ENCODE measurements at places on chromosomes 12 and 14. TPM values are rescaled to one million over a fixed set of nuclear protein-coding genes. Genes with fewer than 3 reads are reported as not detected.

DNA sequence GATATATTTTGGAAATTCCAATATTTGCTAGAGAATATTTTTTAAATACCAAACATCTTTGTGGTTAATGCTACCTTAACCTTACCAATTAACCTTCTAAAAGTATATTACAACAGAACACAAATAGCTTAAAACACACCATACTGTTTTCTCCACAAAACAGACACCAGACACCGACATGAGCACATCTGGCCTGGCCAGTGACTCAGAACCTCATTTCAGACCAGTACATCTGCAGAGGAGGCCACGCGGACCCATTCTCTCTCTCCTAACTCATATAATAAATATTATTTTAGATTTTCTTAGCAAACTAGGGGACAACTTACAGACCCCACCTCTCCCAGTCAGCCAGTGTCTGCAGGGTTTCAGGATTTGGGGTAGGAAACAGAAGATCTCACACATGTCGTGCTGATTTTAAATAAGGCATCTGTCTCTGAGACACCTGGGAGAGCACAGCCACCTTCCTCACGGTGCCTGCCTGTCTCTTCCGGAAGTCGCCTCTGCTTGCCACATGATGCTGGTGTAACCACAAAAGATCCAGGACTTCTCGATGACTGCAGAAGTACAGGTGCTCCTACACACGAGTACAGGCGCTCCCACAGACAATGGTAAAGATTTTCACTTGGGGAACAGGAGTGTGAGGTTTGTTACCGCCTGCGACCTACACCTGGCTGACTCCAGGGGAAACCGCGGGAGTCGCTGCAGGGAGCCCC, 9.7 kb upstream of the ANKLE2 start:
- H3K27ac ChIP-seq, result no peak overlapping the region
- H3K4me1 ChIP-seq, result peaks cover 14% of the 10 kb centered on the region
- H3K36me3 ChIP-seq, result peaks cover 5% of the 10 kb centered on the region

- H3K27ac ChIP-seq, result no peak overlapping the region
- no peaks in the 10 kb centered on the region for H3K27me3 ChIP-seq
- H3K36me3 ChIP-seq, result no peaks in the 10 kb centered on the region
- H3K4me1 ChIP-seq, result no peaks in the 10 kb centered on the region
- no peak for DNase-seq
- H3K4me3 ChIP-seq, result no peak overlapping the region
Observed at GRCh38 chr14:65506801-65507200, 94.3 kb downstream of the FUT8 start.

- no peak overlapping the region for H3K27ac ChIP-seq
- DNase-seq, result no peak
- H3K4me3 ChIP-seq, result no peak overlapping the region
- H3K36me3 ChIP-seq, result no peaks in the 10 kb centered on the region
- no peaks in the 10 kb centered on the region for H3K4me1 ChIP-seq
- no peaks in the 10 kb centered on the region for H3K27me3 ChIP-seq
Observed at GRCh38 chr12:43988838-43989560, 153.1 kb downstream of the TMEM117 start.

DNA sequence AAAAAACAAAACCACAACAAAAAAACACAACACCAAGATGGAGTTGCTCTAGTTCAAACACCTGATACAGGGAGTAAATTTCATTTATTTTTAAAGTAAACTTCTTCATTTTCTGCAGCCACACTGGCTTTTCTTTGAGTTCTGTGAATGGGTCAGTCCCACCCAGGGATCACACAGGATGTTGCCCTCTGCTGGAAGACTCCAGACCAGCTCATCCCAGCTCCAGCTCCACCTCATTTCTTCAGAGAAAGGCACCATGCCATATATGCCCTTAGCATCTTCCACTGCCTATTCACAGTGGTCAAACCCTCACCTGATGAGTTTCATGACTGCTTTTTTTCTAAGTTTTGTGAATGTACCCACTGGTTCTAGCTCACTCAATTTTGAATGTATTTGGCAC, 8.0 kb downstream of the GLIPR1 start:
- no peaks in the 10 kb centered on the region for H3K27me3 ChIP-seq
- H3K36me3 ChIP-seq, result no peaks in the 10 kb centered on the region
- DNase-seq, result no peak
- peaks cover 3% of the 10 kb centered on the region for H3K4me1 ChIP-seq

- no peaks in the 10 kb centered on the region for H3K36me3 ChIP-seq
- no peak overlapping the region for H3K27ac ChIP-seq
- H3K27me3 ChIP-seq, result no peaks in the 10 kb centered on the region
- H3K4me3 ChIP-seq, result no peak overlapping the region
- DNase-seq, result peak; percentile 2
- no peaks in the 10 kb centered on the region for H3K4me1 ChIP-seq
Observed at GRCh38 chr14:105888784-105889665, 362.6 kb downstream of the TMEM121 start.

GRCh38 chr12:47403681-47404080, 302.1 kb downstream of the RPAP3 start:
- H3K27ac ChIP-seq, result no peak overlapping the region
- no peak overlapping the region for H3K4me3 ChIP-seq
- no peaks in the 10 kb centered on the region for H3K36me3 ChIP-seq
- no peak for DNase-seq
- H3K27me3 ChIP-seq, result no peaks in the 10 kb centered on the region
- H3K4me1 ChIP-seq, result peaks cover 7% of the 10 kb centered on the region

DNA sequence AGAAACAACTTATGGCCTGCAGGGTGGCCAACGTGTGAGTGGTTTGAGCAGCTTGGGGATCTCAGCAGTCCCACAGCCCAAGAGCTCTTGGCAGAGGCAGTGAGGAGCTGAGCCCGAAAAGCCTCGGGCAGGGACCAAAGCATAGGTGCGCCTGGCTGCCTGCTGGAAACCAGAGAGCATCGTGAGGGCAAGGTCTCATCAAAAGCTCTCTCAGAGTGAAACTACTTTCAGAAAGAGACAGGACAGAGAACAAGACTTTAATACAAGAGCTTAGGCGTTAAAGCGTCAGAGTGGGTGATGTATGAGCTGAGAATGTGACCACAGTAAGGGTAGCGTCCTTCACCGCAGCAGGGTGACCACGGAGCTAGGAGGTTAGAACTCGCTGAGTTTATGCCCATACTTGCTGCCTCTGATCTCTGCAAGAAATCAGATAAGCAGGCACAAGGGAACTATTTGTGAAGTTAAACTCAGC, 30.8 kb downstream of the LGMN start:
- no peak for DNase-seq
- H3K36me3 ChIP-seq, result peaks cover 21% of the 10 kb centered on the region
- H3K27me3 ChIP-seq, result no peaks in the 10 kb centered on the region
- no peaks in the 10 kb centered on the region for H3K4me1 ChIP-seq
- no peak overlapping the region for H3K4me3 ChIP-seq

DNA sequence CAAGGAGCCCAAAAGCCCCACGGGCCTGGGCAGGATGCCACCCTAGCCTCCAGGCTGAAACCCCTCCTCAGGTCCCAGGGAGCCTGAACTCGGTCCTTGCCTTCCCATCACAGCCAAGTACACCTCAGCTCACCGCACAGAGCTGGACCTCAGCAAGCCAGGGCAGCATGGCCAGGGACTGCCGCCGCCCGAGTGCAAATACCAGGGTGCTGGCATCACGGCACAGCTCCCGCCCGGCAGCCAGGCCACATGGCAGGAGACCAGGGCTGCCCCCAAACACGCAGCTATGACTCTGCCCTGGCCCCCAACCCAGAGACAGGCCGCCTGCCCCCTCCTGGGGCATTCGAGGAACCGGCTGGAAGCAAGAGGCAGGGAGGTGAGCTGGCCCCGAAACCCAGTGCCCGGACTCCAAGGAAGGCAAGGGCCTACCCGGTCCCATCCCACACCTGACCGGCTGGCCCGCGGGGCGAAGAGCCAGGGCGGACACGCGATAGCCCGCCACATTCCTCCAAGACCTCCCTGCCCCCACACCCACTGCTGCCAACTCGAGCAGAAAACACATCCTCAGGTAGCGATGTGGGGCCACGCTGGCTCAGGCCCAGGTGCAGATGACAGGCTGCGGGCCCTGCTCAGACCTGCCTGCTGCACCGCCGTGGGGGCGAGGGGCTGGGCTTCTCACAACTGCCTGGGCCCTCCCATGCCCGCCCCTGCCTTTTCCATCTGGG, 2.7 kb downstream of the JAG2 start:
- peak overlapping the region; percentile 40 for H3K4me3 ChIP-seq
- peaks cover 77% of the 10 kb centered on the region for H3K4me1 ChIP-seq
- H3K27ac ChIP-seq, result peak overlapping the region; percentile 82
- no peaks in the 10 kb centered on the region for H3K27me3 ChIP-seq
- DNase-seq, result no peak

- peak overlapping the region; percentile 52 for H3K4me3 ChIP-seq
- H3K27me3 ChIP-seq, result no peaks in the 10 kb centered on the region
- peaks cover 95% of the 10 kb centered on the region for H3K4me1 ChIP-seq
- DNase-seq, result peak; percentile 30
- peak overlapping the region; percentile 99 for H3K27ac ChIP-seq
Observed at GRCh38 chr12:120229487-120230325, 28.8 kb upstream of the RPLP0 start.

GRCh38 chr14:21894003-21894897, 220.6 kb upstream of the OR4E1 start:
- H3K27me3 ChIP-seq, result no peaks in the 10 kb centered on the region
- H3K4me3 ChIP-seq, result no peak overlapping the region
- no peaks in the 10 kb centered on the region for H3K4me1 ChIP-seq

The C12orf50 gene
- not detected for total RNA-seq

- H3K4me3 ChIP-seq, result no peak overlapping the region
- H3K27ac ChIP-seq, result no peak overlapping the region
- H3K27me3 ChIP-seq, result no peaks in the 10 kb centered on the region
- H3K36me3 ChIP-seq, result no peaks in the 10 kb centered on the region
- no peaks in the 10 kb centered on the region for H3K4me1 ChIP-seq
- no peak for DNase-seq
Observed at GRCh38 chr12:118424884-118425283, 48.5 kb downstream of the SUDS3 start.

The AICDA gene
- not detected for total RNA-seq

DNA sequence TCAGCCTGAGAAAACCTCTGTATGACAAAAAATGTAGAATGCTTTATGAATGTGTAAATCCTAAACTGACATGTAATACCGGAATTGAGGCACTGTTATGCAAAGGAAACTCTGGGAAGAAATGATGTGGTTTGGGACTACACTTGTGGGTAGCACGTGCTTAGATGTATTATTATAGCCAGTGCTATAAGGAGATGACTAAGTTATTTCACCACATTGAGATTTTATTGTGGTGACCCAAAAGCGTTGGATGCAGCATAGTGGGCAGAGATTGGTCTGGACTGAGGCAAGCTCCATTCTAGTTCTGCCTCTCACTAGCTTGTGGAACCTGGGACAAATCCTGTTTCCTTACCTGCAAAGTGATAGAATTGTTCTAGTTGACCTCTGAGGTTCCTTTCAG, 172.2 kb downstream of the SNAPC1 start:
- no peak overlapping the region for H3K4me3 ChIP-seq
- H3K27ac ChIP-seq, result no peak overlapping the region
- peaks cover 2% of the 10 kb centered on the region for H3K27me3 ChIP-seq
- no peak for DNase-seq
- H3K4me1 ChIP-seq, result no peaks in the 10 kb centered on the region
- no peaks in the 10 kb centered on the region for H3K36me3 ChIP-seq

GRCh38 chr14:76551116-76551515, 175.2 kb downstream of the ESRRB start:
- no peak overlapping the region for H3K27ac ChIP-seq
- no peaks in the 10 kb centered on the region for H3K4me1 ChIP-seq
- no peaks in the 10 kb centered on the region for H3K36me3 ChIP-seq
- no peak for DNase-seq
- no peaks in the 10 kb centered on the region for H3K27me3 ChIP-seq

DNA sequence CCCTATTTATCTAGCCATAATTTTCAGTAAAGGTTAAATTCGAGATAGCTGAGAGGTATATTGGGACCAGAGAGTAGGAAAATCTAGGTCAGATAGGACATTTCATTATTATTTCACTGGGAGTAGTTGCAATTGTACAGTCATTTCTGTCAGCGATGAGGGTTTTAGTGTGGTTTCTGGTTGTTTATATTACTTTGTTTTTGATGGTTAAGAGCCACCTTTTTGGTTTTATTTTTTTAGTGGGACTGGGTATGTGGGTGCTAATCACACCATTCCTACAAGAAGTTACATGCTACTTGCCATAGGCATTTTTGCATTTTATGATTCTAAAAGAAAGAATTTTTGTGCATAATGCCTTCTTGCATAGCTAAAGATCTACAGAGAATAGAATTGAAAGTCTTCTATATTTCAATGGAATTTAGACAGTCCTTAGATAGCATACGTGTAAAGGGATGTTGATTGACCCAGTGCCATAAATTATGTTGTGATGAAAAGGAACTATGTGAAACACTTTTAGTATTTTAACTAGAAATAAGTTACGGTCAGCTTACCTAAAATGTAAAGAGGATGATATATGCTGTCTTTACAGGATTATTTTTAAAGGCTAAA, 85.2 kb downstream of the KTN1 start:
- H3K27me3 ChIP-seq, result no peaks in the 10 kb centered on the region
- H3K36me3 ChIP-seq, result peaks cover 43% of the 10 kb centered on the region
- no peak for DNase-seq
- H3K4me3 ChIP-seq, result no peak overlapping the region
- H3K4me1 ChIP-seq, result peaks cover 34% of the 10 kb centered on the region

The LGMN gene
- 55.5 TPM for total RNA-seq

GRCh38 chr12:98698603-98699463, 53.7 kb downstream of the APAF1 start:
- no peaks in the 10 kb centered on the region for H3K4me1 ChIP-seq
- no peak overlapping the region for H3K27ac ChIP-seq
- DNase-seq, result peak; percentile 54
- no peaks in the 10 kb centered on the region for H3K27me3 ChIP-seq
- H3K4me3 ChIP-seq, result no peak overlapping the region

GRCh38 chr12:101700299-101700820, 2.9 kb downstream of the CHPT1 start:
- peaks cover 49% of the 10 kb centered on the region for H3K4me1 ChIP-seq
- no peaks in the 10 kb centered on the region for H3K27me3 ChIP-seq
- no peaks in the 10 kb centered on the region for H3K36me3 ChIP-seq

- no peaks in the 10 kb centered on the region for H3K27me3 ChIP-seq
- H3K4me1 ChIP-seq, result no peaks in the 10 kb centered on the region
- no peak for DNase-seq
- H3K4me3 ChIP-seq, result no peak overlapping the region
Observed at GRCh38 chr14:101125313-101125712, 221.8 kb upstream of the RTL1 start.

DNA sequence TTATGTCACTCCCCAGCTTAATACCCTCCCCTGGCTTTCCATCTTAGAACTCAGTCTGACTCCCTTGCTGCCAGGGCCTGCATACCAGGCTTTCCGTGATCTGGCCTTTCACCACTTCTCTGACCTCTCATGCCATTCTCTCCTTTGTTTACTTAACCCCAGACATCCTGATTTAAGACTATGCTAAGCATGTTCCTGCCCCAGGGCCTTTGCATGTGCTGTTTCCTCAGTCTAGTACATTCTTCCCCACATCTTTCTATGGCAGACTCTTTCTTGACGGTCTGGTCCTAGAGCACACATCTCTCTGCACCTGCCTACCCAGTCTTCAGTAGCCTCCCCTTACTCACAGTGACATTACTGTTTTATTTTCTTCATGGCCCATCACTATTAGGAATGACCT, 42.2 kb downstream of the PLXNC1 start:
- no peaks in the 10 kb centered on the region for H3K36me3 ChIP-seq
- no peak for DNase-seq
- H3K4me3 ChIP-seq, result no peak overlapping the region

All from psoas muscle (tissue), 8 donors.